Kidney (tissue), 22 donors: ENCODE measurements at places on chromosomes 1 and 21. TPM values are rescaled to one million over a fixed set of nuclear protein-coding genes. Genes with fewer than 3 reads are reported as not detected.

The SH2D5 gene
- total RNA-seq = 0.57 TPM

The BMP8A gene
- total RNA-seq = 1.2 TPM

The NBPF10 gene
- total RNA-seq = 3.8 TPM

The MTARC1 gene
- total RNA-seq = 11.0 TPM

The MROH9 gene
- not detected for total RNA-seq

The AUNIP gene
- 0.38 TPM for total RNA-seq

The RIMS3 gene
- total RNA-seq = 6.2 TPM

The C1orf116 gene
- 19.6 TPM for total RNA-seq

GRCh38 chr1:36390411-36390810 is 4.7 kb upstream of the STK40 start:
- peaks cover 11% of the 10 kb centered on the region for H3K4me1 ChIP-seq
- no peaks in the 10 kb centered on the region for H3K27me3 ChIP-seq
- H3K27ac ChIP-seq = no peak overlapping the region
- no peak overlapping the region for H3K4me3 ChIP-seq
- DNase-seq = no peak

DNA sequence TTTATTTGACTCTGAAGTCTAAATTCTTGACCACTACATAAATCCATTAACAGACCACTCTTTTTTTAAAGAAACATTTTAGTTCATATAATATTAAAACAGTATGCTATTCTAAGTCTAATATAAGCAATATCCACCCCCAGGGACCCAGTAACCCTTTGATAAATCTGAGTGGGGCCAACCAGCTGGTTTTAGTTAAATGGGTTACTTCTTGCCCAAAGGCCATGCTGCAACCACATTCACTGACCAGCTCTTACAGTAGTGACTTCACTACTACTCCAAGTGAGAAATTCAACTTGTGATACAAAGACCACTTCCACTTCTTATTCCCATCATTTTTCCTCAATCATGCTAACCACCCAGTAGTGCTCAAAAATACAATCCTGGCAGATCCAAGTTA is 20.5 kb downstream of the FUBP1 start:
- H3K4me1 ChIP-seq = peaks cover 2% of the 10 kb centered on the region
- no peak overlapping the region for H3K4me3 ChIP-seq
- H3K27me3 ChIP-seq = no peaks in the 10 kb centered on the region
- H3K36me3 ChIP-seq = peaks cover 31% of the 10 kb centered on the region

- no peak overlapping the region for H3K27ac ChIP-seq
- H3K27me3 ChIP-seq = no peaks in the 10 kb centered on the region
- no peaks in the 10 kb centered on the region for H3K36me3 ChIP-seq
- H3K4me3 ChIP-seq = peak overlapping the region; percentile 24
- no peak for DNase-seq
Measured at GRCh38 chr1:79040424-79041082, 34.0 kb upstream of the ADGRL4 start.

DNA sequence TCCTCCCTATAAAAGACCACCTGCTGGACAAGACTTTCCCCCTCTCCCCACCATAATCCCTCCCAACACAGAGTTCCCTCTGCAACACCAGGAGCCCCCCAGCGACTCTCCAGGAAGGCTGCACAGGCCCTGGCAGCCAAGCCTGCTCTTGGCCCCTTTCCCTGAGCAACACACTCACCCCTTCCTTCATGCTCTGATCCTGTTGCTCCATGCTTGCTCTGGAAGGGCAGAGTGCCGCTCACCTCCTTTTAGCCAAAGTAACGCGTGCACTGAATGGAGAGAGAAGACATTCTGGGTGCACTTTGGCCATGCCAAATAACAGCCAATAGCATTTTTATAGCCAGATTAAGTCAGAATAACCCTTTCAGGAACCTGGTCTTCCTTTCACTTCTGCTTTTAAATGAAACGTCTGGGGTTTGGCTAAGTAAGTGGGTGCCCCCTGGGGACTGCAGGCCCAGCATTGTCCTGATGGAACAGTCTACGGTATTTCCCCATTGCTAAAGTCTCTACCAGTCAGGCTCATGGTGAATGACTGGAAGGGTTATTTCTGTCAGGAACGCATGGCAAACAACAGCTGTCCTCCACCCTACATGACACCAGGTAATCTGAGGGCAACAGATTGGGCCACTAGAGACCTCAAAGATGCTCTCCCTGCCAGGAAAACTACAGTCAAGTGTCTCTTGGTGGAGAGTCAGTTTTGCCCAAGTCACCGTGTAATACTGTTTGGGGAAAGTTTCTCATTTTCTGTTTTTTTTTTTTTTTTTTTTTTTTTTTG is at the start of gene SLC2A5:
Gene SLC2A5, minus strand, starts transcription at position 310 of the 775 bp plus-strand sequence. Its CDS starts 99 bp downstream, at position 211.
- H3K36me3 ChIP-seq = no peaks in the 10 kb centered on the region
- H3K27ac ChIP-seq = peak within 1 kb of the TSS; percentile 42
- DNase-seq = no peak
- H3K27me3 ChIP-seq = no peaks in the 10 kb centered on the region

DNA sequence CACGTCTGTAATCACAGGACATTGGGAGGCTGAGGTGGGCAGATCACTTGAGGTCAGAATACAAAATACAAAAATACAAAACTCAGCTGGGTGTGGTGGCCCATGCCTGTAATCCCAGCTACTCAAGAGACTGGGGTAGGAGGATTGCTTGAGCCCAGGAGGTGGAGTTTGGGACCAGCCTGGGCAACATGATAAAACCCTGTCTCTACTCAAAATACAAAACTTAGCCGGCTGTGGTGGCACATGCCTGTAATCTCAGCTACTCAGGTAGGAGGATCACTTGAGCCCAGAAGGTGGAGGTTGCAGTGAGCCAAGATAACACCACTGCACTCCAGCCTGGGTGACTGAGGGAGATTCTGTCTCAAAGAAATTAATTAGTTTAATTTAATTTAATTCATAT is 6.5 kb upstream of the ITLN1 start:
- no peak overlapping the region for H3K27ac ChIP-seq
- H3K36me3 ChIP-seq = no peaks in the 10 kb centered on the region
- no peaks in the 10 kb centered on the region for H3K4me1 ChIP-seq
- no peak overlapping the region for H3K4me3 ChIP-seq
- DNase-seq = no peak
- no peaks in the 10 kb centered on the region for H3K27me3 ChIP-seq

DNA sequence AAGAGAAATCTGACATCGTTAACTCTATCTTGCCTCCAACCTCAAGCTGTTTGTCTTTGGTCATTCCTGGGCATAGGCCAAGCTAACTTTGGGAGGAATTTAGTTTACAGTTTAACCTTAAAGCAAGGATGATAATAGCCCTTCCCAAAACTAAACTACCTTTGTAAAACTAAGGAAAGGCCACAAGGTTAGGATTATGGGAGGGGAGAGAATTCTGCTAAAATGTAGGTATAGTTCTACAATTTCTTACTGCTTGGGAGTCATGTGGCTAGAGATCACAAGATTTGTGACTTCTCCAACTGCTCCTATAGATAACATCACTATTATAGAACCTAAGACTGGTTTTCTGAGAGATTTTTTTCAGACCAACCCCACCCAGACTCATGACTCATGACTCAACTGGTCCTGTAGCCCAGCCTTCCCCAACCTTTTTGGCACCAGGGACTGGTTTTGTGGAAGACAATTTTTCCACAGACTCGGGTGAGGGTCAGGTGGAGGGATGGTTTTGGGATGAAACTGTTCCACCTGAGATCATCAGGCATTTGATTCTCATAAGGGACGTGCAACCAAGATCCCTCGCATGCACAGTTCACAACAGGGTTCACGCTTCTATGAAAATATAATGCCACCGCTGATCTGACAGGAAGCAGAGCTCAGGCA is 70.7 kb upstream of the MUTYH start:
- no peaks in the 10 kb centered on the region for H3K27me3 ChIP-seq
- no peaks in the 10 kb centered on the region for H3K36me3 ChIP-seq
- no peak overlapping the region for H3K27ac ChIP-seq

GRCh38 chr1:67945733-67946374 is 104.6 kb downstream of the DIRAS3 start:
- H3K4me3 ChIP-seq = no peak overlapping the region
- H3K36me3 ChIP-seq = no peaks in the 10 kb centered on the region
- no peaks in the 10 kb centered on the region for H3K4me1 ChIP-seq

DNA sequence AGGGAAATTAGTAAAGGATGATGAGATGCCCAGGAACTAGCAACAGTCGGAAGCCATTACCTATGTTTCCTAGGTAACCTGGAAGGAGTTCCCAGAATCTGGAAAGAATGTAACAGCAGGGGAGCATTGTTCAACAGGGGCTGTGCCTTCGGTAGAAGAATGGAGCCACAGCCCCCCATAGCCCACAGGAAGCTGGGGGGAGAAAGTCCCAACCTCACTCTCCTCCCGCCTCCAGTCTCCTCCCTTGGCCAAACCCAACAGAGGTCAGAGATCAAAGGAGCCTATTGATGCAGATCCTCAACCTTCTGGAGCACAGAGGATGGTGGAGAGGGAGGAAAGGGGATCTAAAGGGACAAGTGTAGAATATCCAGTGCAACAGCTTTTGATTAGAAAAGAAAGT is 131.5 kb upstream of the SLC44A3 start:
- no peak overlapping the region for H3K27ac ChIP-seq
- no peak for DNase-seq
- H3K36me3 ChIP-seq = no peaks in the 10 kb centered on the region
- H3K27me3 ChIP-seq = no peaks in the 10 kb centered on the region
- no peak overlapping the region for H3K4me3 ChIP-seq

- no peaks in the 10 kb centered on the region for H3K36me3 ChIP-seq
- H3K27ac ChIP-seq = peak overlapping the region; percentile 84
- peak; percentile 87 for DNase-seq
- H3K27me3 ChIP-seq = no peaks in the 10 kb centered on the region
Measured at GRCh38 chr1:95002540-95003432, 70.0 kb downstream of the ALG14 start.

GRCh38 chr21:16457498-16457897 is 727.7 kb downstream of the USP25 start:
- no peak for DNase-seq
- no peaks in the 10 kb centered on the region for H3K4me1 ChIP-seq
- H3K27me3 ChIP-seq = no peaks in the 10 kb centered on the region
- no peak overlapping the region for H3K4me3 ChIP-seq
- no peak overlapping the region for H3K27ac ChIP-seq
- no peaks in the 10 kb centered on the region for H3K36me3 ChIP-seq

- H3K27ac ChIP-seq = no peak overlapping the region
- H3K4me3 ChIP-seq = no peak overlapping the region
- no peaks in the 10 kb centered on the region for H3K36me3 ChIP-seq
- no peak for DNase-seq
- no peaks in the 10 kb centered on the region for H3K4me1 ChIP-seq
Measured at GRCh38 chr1:18285538-18285924, 177.9 kb downstream of the IGSF21 start.
